Stimulated activated CD8-positive, alpha-beta memory T cell treated with anti-CD3 and anti-CD28 coated beads, Interleukin-15, amount 100 ng/mL, for 1 hour (primary cell): ENCODE measurements at places on chromosomes 3 and 15.

GRCh38 chr3:47324278-47324865 is 41.6 kb downstream of the KLHL18 start:
- DNase-seq = peak; percentile 33

DNA sequence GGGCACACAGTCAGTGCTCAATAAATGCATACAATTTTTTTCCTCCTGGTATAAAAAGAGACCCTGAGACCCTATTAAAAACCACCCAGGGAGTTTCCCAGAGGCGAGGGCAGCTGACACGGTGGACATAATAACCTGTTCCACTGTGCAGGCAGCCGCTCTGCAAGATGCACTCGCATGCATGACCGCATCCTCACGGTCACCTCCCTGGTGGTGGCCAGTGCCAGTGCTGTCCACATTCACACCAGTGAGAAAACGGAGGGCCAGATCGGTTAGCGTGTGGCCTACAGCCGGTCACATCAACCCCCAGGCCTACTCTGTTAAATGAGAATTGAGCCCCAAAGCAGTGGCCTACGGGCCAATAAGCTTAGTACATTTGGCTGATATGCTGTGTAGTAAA is 24.8 kb downstream of the SH3BP5 start:
- DNase-seq = no peak

DNA sequence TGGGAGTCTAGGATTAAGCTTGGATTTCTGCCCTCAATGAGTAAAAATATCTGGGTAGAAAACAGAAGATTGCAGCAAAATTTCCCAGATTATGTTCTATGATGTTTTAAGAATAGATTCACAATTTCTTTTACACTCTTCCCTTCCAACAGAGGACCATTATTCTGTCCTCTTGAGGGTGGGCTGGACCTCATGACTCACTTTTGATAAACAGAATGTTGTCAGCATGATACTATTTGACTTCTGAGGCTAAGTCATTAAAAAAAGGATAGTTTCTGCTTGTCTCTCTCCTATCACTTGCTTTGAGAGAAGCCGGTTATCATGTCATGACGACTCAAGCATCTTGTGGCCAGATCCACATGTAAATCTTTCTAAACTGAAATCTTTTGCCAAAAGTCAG is 396.2 kb upstream of the CDIN1 start:
- no peak for DNase-seq

GRCh38 chr15:59918994-59919951 is 84.8 kb upstream of the FOXB1 start:
- no peak for DNase-seq

GRCh38 chr3:187741403-187742350 is 3.6 kb downstream of the BCL6 start:
- DNase-seq = peak; percentile 48

GRCh38 chr15:30882849-30883433 is 20.8 kb upstream of the FAN1 start:
- no peak for DNase-seq

DNA sequence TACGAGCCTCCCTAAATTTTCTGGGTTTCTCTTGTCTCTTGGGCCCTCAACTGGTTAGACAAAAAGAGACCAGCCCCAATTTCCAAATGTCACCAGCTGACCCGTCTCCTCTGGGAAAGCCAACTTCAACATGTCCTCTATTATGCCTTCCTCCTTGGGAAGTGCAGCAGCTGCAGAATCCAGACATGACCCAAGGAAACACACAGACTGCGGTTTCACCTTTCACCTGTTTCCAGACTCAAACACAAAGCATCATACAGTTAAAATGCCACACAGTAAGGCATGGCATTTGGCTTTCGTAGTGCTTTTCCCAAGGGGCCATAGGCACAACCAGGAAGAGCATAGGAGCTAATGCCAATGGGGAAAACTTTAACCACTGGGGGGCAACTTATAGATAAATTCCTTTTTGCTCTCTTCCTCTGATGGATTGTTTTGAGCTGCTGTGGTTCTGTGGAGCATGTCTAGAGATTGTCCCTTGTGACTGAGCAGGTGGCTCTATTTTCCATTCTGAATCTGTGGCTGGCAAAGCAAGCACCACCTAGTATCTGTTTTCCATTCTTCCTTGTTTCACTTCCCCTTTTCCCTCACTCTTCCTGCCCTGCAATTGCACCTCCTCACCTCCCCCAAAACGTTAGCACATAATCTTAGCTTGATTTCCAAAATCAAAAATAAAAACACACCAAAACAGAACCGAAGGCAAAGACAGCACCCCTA is 49.3 kb downstream of the HHLA2 start:
- DNase-seq = no peak

- DNase-seq = no peak
Observed at GRCh38 chr3:52986938-52987337, 58.9 kb downstream of the SFMBT1 start.

DNA sequence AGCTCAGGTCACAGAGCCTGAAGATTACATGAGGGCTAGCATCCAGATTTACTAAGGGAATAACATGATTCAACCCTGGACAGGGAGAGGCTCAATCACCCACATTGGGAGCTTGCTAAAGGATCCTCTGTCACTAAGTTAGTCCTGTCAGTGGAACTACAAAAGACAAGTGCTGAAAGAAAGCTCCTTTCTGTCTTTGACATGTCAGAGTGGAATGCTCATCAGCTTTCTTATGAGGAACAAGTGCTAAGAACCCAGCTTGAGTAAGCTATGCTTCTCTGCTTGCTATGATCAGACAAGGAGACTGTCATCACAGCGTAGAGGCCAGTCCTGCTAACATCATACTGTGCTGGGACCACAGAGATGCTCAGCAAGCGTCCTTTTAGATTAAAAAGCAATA is 74.5 kb downstream of the MB21D2 start:
- DNase-seq = no peak

DNA sequence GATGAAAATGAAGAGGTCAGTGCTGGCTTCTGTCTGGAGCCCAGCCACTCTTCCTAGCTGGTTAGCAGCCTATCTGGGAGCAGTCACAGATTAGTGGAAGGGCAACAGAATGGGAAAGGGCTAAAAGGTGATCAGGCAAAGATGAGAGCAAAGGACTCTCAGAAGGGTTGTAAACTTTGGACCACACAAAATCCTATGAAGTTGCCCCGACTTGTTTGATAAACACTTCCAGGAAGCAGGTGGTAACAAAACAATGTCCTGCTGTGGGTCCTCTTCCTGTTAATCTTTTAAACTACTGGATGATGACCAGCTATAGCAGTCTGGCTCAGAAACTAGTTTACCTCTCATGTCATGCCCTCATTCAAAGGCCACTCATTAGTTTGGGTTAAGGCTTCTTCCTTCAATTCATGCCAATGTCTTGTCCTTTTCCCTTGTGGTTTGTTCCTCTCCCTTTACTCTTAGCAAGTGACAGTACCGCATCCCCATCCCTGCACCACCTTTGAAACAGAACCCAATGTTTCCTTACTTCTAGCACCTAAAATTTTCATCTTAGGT is 19.2 kb downstream of the POLG start:
- no peak for DNase-seq

DNA sequence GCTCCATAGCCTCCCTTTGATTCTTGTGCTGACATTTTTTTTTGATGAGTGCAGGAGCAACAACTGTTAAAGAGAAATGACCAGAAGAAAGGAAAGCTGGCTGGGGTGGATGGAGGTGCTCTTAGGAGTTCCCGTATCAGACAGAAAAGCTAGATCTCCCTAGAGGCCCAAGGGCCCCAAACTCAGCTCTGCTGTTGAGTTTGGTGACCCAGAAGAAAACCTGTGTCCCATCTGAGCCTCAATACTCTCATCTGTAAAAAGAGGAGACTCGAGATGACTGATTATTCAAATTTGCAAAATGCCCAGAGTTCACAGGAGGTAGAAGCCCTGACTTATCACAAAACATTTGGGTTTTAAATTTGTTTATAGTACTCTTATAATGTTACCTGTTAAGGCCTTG is 142.4 kb downstream of the TIGIT start:
- no peak for DNase-seq
